Nephron progenitor cell (in vitro differentiated cells): ENCODE measurements at places on chromosomes 5 and 9.

DNA sequence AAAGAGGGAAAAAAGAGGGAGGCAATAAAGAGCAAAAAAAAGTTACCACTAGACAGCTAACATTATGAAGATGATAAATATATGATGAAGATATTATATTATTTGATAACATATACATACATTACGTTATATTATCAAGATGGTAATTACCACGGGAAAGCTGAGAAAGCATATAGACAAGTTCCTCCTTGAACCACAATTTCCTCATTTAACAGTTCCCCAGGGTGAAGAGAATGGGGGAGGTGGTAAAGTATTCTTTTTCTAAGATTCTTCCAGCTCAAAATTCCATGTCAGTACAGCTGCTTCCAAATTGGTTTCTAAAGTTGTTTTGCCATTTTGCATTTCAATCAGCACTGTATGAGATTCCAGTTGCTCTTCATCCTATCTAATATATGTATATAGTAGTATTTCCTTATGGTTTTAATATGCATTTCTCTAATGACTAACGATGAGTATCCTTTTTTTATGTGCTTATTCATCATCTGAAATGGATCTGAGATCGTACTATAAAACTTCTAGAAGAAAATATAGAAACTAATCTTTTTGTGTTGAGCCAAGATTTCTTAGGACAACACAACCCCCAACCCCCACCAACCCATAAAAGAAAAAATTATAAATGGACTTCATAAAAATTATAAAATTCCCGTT lies 49.5 kb upstream of the C9orf72 start:
- DNase-seq, result no peak

DNA sequence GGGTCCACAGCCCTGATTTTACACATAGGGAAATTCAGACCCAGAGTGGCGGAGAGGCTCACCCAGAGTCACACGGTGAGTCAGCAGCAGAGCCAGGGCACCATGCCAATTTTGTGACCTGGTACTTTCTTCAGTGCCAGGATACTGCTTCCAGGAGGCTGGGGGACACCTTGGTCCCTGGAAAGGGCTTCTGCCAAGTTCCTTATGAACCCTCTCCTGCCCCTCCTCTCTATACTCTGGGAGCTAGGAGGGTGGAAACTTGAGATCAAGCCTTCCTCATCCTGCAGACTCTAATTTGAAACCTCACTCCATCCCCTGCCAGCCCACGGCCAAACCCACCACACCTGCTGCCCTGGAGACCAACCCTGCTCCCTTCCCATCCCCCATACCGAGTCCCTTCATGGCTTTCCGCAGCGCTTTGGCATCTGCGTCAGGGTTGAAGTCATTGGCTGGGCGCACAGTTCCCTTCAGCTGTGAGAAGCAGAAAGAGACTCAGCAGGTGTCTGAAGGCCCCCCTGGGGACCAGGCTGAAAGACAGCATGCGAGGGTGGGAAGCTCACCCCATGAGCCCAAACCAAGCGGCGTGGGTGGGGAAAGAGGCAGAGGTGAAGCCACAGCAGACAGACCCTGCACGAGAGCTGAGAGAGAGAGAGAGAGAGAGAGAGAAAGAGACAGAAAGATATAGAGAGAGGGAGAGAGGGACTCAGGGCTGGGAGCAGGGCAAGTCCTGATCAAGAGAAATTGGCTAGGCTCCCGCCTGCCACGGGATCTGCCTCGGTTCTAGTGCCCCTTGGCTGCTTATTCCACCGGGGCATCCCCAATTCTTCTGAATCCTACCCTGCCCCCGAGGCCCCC lies 33.5 kb downstream of the ANXA6 start:
- DNase-seq, result no peak

DNA sequence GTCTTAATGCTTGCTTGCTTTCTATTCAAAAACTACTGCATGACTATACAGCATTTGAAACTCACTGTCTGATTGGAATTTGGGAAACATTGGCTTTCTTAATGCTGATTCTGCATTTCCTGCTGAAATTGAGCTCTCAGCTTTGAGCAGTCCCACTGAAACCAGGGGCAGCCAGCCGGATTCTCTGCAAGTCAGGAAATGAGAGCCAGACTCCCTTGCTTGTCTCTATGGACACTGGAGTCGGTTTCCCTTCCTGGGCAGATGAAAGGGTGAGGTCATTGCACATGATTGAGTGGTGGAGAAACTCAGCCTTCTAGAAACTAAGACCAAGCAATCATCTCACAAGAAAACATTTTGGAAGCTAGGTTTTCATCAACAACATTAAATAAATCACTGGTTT lies 119.7 kb upstream of the SPATA31C2 start:
- DNase-seq, result peak; percentile 45

DNA sequence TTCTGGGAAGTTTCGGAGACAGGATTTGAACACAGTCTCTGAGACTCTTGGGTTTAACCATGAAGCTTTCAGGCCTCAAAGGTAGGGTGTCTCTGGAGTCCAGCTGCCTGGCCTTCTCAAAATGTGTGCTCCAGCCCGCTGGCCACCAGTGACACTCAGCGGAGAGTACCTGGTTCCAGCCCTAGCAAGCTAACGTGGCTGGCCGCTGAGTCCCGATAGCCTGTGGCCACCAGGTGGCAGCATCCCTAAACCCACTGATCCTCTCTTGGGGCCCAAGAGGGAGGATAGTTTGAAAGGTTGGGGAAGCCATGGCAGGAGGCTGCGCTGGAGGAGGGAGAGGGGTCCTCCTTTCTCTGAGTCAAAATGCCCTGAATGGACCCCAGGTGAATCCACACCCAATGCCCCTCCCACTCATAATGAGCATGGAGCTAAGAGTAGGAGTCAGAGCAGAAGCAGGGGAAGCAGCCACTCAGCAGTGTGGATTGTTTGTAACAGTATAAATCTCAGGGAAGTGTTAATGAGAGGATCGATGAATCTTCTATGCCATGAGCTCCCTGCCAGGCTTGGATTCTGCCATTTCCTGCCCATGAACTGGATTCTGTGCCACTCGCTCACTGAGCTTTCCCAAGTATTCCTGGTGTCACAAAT lies 5.4 kb upstream of the TIFAB start:
- peak; percentile 78 for DNase-seq

DNA sequence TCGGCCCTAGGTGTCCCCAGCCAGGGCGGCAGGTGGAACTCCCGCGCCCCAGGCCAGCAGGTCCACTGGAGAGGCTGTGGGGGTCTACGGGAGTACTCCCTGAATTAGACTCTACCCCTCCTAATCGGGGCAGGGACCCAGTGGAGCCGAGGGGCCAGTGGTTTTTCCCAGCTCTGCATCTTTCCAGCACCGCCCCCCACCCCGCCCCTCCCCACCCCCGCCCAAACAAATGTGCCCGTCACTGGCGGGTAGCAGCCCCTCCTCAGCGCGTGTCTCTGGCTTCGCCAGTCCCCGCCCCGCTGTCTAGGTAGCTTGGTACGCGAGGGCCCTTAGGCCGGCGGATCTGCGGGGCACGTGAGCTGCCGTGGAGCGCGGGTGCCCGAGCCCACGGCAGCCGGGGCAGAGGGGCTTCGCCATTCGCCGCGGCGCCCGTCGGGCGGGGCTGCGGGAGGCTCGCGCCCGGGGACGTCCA lies 7.0 kb downstream of the UNC5A start:
- peak; percentile 54 for DNase-seq

- DNase-seq, result no peak
Measured at GRCh38 chr5:43037636-43038495, 2.3 kb downstream of the ANXA2R start.

- no peak for DNase-seq
Measured at GRCh38 chr9:90288275-90288639, 354.4 kb downstream of the DIRAS2 start.

DNA sequence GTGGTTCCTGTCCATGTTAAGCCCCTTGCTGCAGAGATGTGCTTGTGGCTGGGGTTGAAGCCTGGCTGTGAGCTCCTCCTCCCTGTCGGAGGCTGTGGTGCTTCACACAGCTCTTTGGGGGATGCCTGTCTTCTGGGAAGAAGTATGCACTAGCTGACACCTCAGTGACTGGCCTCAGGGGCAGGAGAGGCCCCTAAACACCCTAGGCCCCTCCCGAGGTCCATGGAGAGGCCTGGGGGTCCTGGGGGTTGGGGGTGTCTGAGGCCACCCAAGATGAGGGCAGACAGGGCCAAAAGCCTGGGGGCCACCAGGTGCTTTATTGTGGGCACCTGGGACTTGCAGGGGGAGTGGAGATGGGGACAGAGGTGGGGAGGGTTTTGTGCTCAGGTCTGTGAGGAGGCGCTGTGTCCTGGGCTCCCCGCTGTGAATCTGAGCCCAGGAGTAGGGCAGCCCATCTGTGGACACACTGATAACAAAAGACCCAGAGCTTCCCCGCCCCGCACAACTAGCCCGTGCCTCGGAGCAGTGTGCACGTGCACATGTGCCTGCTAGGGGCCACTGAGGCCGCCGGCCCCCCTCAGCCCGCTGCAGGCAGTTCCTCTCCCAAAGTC lies 92.0 kb downstream of the PHF2 start:
- DNase-seq, result no peak

DNA sequence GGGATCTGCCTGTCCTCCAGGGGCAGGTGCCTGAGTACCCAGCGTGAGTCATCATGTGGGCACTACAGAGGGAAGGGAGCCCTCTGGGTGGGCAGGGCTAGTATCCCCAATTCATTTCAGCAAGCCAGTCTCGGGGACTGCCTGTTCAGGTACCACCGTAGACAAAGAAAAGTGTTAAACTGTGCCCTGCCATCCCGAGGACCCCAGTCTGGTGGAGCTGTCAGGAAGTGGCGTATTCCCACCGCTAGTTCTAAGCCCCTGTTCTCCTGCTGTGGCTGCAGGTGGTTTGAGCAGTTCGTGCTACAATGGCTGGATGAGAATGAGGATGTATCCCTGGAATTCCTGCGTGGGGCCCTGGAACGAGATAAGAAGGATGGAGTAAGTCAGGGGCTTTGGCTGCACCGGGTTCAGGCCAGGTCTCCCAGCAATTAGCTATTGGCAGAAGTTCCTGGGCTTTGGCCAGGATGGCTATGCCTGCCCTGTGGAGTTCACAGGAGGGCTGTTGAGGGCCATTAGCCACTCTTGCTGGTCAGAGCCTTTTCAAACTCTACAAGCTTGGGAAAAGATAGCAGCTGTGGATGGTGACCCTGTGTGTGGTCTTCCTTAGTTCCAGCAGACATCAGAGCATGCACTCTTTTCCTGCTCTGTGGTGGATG lies 93.2 kb upstream of the RUSC2 start:
- no peak for DNase-seq

- no peak for DNase-seq
Measured at GRCh38 chr5:15452030-15452429, 48.0 kb upstream of the FBXL7 start.

DNA sequence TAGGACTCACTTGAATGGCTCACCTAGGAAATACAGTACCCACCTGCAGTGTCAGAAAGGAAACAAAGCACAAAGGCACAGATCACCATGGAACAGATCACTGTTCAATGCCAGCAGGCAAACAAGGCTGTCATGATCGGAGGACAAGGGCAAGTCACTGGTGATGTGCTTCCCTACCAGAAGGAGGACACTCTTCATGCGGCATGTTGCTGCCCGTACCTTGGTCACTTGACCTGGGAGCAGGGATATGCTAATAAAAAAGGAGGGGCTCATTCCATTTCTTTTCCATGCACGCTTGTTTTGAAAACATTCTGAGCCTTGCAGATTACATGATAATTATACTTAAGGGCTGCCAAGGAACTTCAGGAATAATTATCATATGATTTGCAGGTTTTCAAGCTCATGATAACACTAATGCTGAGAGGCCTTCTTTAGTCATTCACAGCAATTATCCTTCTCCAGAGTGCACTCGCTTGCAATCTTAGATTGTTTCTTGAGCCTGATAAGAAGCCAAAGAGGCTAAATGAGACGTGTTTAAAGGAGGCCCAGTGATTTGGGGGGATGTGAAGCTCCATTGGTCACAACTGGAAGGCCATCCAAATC lies 36.1 kb upstream of the STARD4 start:
- DNase-seq, result no peak

DNA sequence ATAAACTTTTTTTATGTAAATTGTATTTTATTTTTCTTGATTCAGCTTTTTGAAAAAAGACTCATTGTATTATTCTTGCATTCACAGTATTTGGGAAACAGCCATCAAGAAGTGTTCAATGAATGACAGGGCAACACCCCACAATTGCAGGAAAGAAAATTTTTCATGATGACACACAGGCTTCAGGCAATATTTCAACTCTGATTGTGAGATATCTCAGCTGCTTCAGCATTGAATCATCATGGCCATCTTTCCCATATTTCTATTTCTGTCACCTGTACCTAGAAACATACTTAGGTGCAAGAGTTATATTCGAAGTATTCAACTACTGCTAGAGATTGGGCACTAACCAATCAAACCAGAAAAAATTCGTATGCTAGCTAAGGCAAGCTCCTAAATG lies 446.0 kb downstream of the ISL1 start:
- DNase-seq, result no peak
